Stimulated activated CD4-positive, alpha-beta T cell treated with anti-CD3 and anti-CD28 coated beads, Interleukin-2, amount 100 ng/mL, for 48 hours (primary cell): ENCODE measurements at places on chromosomes 7 and 10.

GRCh38 chr10:89242345-89242684, 9.3 kb downstream of the LIPA start:
- no peak for DNase-seq

DNA sequence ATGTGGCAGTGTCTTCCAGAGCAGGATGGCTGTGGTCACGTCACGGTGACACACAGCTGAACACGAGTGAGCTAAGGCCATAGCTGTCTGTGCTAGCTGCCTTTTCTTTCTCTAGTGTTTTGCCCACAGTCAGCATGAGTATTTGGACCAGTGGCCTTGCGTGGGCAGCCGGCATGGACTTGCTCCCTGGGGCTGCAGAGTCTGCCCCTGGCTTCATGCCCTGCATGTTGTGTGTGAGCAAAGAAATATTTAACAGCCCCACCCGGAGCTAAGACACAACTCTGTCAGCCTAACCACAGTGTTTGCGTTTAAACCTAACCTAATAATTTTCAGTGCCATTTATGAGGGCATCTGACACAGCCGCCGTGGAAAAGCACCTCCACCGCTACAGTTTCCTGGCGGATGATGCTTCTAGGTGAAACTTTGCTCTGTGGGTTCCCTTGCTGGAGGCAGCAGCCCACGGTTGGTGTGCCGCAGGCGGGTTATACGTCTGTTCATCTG, 14.6 kb downstream of the CHST12 start:
- no peak for DNase-seq

GRCh38 chr7:28479507-28479947, 67.2 kb downstream of the CREB5 start:
- no peak for DNase-seq

DNA sequence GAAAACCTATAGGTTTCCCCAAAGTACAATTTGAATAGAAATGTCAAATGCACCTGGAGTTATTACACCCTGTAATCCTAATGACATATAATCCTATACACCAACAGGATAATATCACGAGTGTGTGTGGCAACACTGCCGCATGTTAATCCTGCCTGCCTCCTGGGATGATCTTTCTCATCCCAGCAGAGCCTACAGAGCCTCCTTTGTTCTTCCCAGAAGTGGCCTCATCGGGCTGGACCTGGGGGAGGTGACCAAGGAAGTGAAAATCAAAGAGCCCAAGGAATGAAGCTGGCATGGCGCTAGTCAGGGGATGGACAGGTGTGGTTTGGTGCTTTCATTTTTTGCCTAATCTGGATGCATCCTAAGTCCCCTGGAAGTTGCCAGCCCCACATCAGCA, 29.5 kb upstream of the LEP start:
- DNase-seq, result no peak

DNA sequence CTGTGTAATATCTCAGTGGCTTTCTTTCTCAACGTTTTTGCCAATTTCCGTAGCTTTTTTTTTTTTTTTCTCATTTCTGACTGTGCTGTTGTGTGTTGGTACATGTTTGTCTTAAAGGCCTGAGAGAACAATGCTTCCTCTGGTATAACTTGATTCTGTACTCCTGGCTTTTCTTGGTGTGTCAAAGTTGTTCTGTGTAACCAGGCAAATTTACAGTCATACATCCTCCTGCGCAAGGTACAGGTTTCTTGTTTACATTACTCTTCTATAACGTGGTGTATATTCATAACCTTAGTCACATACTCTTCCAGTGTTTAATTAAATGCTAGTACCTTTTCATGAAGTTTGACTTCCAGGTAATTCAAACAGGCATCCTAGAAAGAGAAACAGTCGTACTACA, 8.3 kb upstream of the ARHGAP12 start:
- DNase-seq, result no peak

DNA sequence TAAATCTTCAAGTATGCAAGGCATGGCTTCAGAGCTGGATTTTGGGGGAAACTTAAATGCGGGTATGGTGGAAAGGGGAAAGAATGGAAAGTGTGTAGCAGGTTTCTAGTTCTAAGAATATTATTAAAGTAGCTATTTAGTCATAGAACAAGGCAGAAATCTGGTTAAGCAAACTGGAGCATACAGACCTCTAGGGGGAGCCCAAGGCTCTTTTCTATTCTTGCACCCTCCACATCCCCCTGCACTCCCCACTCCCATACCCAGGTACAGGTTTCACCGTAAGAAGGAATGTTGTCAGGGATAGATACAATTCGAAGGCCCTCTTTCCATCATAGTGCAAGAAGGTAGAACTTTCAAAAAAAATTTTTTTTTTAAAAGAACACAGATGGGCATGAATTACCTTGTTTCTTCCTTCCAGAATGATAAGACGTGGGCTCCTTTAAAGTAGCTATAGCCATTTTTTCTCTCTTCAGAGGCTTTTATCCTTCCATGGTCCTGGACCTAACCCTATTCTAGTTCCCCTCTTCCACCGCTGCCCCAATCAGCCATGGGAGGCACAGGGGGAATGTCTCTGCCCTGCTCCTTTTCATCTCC, 41.5 kb upstream of the SMIM30 start:
- DNase-seq, result peak; percentile 1

DNA sequence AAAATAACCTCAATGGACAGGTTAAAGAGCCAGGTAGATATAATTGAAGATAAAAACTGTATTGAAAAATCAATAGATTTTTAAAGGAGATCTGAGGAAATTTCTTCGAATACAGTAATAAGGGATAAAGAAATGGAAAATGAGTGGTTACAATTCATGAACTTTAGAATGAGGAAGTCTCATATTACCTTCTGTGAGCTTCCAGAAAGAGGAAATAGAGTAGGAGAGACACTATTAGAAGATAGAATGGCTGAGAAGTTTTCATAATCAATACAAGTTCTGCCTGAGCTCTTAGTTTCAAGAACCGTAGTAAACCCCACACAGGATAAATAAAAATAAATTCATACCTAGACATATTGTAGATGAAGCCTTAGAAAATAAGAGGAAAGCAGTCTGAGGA, 11.5 kb downstream of the SDK1 start:
- no peak for DNase-seq

GRCh38 chr7:95899919-95900513, 127.7 kb downstream of the DYNC1I1 start:
- no peak for DNase-seq

- DNase-seq, result no peak
These were observed 43.9 kb upstream of the SRGN start for GRCh38 chr10:69043931-69044531.

GRCh38 chr7:140261105-140261486, 84.3 kb upstream of the KDM7A start:
- no peak for DNase-seq

- no peak for DNase-seq
These were observed 4.0 kb downstream of the HDAC9 start for GRCh38 chr7:18499407-18500177.

- DNase-seq, result no peak
These were observed 70.4 kb downstream of the VTI1A start for GRCh38 chr10:112517451-112517862.

- DNase-seq, result no peak
These were observed 16.6 kb upstream of the ITIH2 start for GRCh38 chr10:7686351-7687171.

GRCh38 chr7:29142021-29142727, 4.2 kb downstream of the CPVL start:
- DNase-seq, result no peak

DNA sequence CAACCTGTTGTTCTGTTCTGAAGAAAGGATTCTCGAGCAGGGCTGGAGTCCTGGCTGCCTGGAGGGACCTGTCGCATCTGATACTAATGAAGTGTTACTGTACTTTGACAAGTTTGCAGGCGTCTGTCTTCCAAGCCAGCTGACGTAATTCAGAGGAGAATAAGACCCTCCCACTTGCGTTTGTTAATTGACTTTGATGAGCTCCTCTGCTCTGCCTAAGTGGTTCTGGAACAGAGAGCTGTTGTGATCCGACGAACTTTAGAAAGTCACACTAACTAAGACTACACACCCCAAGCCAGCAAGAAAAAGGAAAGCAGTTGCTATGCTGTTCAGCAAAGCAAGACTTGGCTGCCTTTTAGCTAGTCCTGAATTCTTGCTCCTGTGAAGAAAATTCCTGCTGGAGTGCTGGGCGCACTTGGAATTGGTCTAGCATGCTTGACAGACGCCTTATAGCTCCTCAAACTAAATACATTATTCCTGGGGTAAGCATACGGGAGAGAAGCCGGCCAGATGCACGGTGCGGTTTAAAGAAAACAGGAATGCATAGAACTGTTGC, 200.3 kb downstream of the CACNB2 start:
- DNase-seq, result no peak
